ENCODE measurements at places on chromosomes 13 and 19.

DNA sequence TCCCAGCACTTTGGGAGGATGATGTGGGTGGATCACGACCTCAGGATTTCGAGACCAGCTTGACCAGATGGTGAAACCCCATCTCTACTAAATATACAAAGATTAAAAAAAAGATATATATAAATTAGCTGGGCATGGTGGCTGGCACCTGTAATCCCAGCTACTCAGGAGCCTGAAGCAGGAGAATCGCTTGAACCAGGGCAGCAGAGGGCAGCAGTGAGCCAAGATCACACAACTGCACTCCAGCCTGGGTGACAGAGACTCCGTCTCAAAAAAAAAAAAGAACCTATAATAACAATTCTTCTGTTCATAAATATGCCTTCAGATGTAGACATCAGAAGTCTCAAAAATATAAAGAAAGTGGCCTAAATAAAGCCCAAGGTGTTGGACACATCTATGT lies 7.6 kb downstream of the ZNF737 start:
- no peak for DNase-seq

GRCh38 chr19:33214596-33214995 lies 11.1 kb downstream of the SLC7A10 start:
- no peak for DNase-seq

DNA sequence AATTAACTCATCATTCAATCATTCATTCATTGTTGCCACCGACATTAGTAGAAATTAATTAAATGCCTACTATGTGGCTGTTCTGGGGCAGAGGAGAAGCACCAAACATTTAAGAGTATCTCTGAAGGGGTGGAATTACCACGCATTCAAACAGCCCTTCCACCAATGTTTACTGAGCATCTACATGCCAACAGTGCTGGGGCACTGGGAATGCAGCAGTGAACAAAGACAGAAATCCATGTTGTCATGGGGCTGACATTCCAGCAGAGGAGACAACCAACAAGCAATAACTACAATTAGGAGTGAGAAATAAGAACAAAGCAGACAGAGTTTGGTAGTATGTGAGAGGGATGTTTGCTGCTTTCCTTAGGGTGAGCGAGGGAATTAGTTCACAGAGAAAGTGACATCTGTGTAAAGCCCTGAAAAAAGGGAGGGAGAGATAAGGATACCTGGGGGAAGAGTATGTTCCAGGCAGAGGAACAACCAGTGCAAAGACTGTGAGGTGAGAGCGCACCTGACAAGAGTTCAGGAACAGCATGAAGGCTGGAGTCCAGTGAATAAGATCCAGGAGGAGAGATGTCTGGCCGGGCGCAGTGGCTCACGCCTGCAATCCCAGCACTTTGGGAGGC lies 1.3 kb upstream of the PAK4 start:
- no peak for DNase-seq

DNA sequence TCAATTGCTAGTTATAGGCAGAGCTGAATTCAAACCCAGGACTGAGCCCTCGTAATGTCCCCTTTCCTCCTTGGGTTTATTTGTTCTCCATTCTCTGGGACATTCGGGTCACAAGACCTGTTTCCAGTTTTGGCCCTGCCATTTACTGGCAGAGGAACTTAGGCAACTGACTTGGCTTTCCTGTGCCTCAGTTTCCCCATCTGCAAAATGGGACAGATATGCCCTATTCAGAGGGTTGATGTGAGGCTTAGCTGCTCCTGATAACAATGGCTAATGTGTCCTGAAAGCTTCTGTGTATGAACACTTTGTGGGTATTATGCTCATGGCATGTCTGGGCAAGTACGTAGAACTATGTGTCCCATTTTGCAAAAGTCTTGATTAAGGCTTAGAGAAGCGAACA lies 996 bp downstream of the ZNF524 start:
- DNase-seq = no peak

- no peak for DNase-seq
Observed at GRCh38 chr13:51267622-51268021, 45.4 kb downstream of the FAM124A start.

- DNase-seq = no peak
Observed at GRCh38 chr13:35471706-35472322, 4.7 kb downstream of the MAB21L1 start.

DNA sequence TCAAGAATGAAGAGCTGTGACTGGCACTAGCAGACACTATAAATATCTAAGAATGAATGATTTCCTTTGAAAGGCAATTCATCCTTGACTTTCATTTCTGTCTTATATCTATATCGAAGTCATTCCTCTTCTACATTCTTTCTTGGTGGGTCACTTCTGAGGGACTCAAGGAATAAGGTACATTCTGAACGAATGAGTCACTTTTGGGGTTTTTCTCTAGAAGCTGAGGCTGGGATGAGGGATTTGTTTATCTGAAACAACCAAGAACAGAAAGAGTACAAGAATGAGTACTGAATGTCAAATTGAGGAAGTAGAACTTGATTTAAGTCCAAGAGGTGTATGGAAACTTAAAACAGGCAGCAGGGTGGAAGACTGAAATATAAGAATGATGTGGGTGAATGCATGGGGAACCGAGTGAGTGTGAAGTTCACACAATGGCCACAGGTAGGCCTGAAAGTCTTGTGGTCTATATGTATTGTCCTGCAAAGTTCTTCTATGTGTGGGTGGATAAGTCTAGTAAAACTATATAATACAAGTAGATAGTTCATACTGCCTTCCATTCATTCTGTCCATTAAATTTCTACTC lies 343.9 kb downstream of the OXGR1 start:
- no peak for DNase-seq

DNA sequence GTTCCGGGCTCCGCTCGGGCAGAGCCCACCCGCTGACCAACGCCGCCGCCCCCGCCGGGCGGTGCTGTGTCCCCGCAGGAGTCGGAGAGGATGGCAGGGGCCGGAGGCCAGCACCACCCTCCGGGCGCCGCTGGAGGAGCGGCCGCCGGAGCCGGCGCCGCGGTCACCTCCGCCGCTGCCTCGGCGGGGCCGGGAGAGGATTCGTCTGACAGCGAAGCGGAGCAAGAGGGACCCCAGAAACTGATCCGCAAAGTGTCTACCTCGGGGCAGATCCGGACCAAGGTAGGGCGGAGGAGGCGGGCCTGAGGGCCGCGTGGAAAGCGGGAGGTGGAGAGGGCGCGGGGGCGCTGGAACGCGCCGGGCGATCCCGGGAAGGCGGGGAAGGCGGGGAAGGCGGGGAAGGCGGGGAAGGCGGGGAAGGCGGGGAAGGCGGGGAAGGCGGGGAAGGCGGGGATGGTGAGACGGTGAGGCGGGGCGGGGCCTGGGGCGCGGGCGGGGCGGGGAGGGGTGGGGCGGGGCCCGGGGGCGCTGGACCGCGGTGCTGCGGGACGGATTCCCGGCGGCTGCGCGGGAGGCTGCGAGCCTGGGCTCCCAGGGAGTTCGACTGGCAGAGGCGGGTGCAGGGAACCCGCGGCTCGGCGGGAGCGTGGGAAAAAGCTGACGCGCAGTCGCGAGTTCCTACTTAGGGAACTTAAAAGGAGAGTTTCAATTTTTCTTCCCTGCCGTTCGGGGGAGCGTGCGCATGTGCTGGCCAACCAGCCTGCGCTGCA lies 421 bp downstream of the DGKH start:
- peak; percentile 19 for DNase-seq

DNA sequence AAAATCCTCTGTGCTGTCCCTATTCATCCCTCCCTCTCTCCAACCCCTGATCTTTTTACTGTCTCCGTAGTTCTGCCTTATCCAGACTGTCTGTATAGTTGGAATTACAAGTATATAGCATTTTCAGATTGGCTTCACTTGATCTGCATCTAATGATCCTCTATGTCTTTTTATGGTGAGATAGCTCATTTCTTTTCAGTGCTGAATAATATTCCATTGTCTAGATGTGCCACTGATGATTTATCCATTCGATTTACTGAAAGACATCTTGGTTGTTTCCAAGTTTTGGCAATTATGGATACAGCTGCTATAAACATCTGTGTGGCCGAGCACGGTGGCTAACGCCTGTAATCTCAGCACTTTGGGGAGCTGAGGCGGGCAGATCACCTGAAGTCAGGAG lies 19.1 kb downstream of the IRGC start:
- no peak for DNase-seq

DNA sequence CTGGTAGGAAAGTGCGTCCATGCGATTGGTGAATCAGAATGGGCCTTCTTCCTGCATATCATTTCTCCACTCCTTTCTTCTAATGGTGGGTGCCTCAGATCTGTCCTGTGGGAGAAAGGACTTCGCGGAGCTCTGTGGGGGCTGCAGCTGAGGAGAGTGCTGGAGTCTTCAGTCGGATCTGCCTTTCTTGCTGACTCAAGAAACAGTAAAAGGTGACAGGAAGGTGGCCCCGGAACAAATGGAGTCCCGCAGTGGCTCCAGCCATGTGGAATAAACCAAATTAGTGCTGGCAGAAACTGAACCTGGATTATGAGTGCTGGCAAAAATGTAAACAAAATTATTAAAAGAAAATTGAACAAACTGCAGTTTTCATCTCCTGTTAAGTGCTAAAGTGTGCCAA lies 15.1 kb upstream of the GAS6 start:
- DNase-seq = no peak

- DNase-seq = no peak
Observed at GRCh38 chr19:2083174-2083854, 12.8 kb downstream of the MOB3A start.

DNA sequence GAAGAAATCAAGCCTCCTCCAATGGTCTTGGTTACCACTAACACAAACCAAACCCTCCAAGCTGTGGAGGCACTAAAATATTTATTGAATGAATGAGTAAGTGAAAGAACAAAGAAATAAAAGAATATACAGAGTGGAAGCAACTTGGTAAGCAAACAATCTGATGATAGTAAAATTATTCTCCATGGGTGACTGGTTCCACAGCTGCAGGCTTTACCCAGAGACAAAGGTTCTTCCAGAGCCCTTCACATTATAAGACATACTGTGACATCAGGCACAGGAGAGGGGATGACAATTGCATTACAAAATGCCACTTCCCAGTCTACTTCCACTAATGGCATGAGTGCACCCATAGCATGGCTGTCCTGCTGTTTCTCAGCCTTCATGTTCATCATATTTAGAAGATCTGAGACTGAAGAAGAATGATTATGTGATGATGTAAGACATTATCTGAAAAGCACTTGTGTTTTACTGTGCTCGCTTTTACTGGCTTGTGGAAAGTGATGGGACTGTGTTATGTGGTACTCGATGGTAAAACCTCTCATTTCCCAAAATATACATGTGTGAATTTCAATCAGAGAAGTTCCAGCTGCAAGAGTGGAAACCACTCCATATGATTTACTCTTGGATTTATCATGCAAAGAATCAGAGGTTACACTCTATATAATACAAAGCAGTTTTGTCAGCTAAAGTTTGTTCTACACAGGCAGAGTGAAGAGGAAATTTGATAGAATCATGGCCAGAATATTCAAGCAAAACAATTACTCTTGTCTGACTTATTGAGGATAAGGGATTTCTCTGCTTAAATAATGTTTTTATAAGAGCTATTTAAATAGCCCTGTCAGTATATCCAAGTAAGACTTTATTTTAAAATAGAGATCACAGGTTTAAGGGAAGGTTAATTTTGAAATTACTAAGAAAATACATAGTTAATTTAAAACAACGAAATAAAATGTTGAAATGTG lies 220.2 kb upstream of the NBEA start:
- no peak for DNase-seq

DNA sequence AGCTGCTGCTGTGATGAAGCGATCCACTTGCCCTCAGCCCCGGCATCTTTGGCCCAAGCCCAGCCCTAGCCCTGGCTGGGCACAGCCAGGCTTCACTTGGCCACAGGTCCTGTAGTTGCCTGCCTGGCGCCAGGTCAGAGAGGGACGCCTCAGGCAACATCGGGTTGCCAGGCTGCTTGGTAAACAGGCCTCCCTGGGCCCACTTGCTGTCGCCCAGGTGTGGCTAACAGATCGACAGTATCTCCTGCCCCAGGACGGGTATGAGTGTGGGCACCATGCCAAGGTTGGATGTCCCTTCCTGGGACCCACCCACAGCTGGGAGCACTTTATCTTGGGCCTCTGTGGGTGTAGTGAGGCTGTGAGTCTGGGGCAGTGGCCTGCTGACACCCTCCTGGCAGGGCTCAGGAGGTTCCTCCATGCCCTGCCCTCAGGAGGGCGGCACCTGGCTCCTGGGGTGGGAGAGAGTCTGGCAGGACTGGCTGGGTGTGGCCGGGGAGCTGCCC lies 27.8 kb downstream of the CARM1 start:
- no peak for DNase-seq

- no peak for DNase-seq
Observed at GRCh38 chr19:5718579-5719273, 1.2 kb downstream of the LONP1 start.

GRCh38 chr19:29503785-29504184 lies 22.0 kb upstream of the VSTM2B start:
- DNase-seq = no peak

GRCh38 chr19:55147545-55148251 lies 1.3 kb downstream of the TNNT1 start:
- no peak for DNase-seq

DNA sequence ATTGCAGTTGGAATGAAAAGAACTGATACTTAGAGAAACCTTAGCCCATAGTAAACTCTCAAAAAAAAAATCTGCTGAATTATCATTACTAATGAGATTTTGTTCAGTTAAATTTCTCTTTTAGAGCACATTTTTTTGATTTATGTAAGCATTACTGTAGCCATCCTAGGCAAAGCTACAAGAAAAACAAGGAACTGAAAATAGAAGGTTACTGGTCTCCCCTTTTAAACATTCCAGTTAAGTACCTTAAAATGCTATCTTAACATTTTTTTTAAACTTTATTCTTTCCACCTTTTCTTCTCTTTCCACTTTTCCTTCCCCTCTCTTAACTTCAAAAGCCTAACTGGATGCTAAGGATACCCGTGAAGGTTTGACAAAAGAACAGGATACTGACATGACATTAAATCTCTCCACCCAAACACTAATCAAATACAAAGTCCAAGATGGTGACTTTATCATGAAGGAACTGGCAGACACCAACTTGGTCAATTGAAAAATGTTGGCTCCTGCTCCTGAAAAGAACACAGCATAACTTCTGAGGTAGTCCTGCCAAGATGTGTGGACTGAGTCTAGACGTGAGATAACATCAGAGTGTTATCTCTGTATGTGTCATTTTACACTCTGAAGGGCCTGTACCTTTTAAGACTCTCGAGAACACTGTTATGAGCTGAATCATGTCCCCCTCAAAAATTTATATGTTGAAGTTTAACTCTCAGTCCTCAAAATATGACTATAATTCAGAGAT lies 29.5 kb upstream of the SACS start:
- DNase-seq = no peak

- no peak for DNase-seq
Observed at GRCh38 chr13:18961383-18962117, 220.1 kb downstream of the TUBA3C start.

DNA sequence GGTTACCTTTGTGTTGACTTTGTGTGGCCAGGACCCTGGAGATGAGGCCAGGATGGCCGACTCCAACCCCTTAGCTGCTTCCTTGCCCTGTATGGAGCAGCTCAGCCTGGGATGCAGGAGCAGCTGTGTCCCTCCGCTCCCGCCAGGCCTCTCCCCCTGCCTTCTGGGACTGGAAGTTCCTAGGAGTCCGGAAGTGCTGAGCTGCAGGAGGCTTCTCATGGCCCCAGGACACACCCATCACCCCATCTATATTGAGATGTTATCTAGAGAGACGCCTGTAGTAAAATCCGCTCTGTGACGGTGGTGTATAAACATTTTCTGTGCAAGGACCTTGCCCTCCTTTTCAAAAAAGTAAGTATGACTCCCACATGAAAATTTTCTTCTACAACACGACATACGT lies 27.0 kb downstream of the WTIP start:
- no peak for DNase-seq

Data from activated naive CD4-positive, alpha-beta T cell (primary cell).